ENCODE measurements at places on chromosomes 1 and 21.

DNA sequence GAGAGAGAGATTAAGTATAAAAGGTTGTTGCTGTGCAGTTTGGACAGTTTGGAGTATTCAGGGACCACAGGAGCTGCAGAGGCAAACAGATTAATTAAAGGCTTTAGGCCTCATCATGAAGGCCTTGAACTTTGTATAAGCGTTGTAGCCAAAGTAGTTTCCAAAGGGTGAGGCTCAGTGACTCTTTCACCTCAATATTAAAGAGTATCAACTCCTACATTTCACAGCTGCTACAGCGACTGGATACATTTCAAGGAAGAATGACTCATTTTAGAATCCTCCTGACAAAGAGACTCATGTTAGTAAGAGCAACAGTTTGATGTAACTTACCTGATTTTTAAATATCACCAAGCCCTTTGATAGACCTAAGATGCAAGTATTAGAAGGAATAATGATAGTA, 355.5 kb downstream of the HLX start:
- no peak for DNase-seq

- no peak for DNase-seq
These were observed 16.8 kb downstream of the HOOK1 start for GRCh38 chr1:59831529-59831928.

- no peak for DNase-seq
These were observed 1.9 kb downstream of the WDR26 start for GRCh38 chr1:224432672-224433040.

DNA sequence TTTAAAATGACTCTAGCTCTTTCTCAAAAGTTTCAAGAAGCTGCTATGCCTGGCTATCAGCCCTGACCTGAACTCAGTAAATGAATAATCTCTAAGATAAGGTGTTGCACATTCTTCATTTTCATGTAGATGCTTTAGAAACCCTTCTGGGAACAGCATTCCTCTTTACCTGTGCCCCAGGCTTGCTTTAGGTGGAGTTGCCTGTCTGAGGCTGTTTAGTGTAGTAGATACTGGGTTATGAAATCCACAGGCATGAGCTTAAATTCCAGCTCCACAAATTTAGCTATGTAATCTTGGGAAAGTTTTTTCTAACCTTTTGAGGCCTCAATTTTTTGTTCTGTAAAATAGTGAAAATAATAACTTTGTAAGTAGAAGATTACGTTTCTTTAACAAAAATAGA, 41.6 kb downstream of the ATP6V1G3 start:
- DNase-seq = no peak

DNA sequence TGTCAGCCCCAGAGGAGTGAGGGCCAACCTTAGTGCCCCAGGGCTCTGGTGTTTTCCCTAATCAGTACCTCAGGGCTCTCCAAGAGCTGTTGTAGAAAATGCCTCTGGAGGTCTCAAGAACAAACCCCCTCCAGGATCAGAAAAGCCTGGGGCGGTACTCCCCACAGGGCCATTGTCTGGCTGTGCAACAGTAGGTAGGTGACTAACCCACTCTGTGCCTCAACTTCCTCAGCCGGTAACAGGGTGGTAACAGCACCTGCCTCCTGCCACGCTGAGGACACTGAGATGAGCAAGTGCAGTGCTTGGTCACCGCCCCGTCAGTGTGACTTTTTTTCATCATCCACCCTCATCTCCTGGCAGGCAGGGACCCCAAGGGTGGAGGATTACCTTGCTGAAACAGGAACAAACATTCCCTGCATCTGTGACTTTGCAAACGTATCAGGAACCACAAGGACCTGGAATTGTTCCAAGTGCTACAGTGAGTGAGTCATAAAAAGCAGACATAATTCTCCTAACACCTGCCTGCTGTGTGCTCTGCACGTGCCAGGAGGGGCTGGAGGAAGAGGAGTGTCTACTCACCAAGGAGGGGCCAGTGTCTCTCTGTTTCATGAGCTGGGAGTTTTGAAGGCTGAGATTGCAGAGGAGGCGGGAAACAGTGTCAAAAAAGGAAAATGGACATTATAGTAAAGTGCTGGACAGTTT, 440.8 kb downstream of the NPHP4 start:
- DNase-seq = no peak

DNA sequence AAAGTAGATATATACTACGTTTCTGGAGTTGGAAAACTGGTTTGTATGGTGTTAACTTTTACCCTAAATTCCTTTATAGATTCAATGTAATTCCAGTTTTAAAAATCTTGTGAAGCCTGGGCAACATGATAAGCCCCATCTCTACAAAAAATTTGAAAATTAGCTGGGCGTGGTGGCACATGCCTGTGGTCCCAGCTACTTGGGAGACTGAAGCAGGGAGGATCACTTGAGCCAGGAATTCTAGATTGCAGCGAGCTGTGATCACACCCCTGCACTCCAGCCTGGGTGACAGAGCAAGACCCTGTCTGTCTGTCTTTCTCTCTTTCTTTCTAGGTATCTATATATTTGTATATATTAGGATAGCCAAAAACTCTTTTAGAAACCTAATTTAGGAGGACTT, 141.9 kb downstream of the CLEC20A start:
- DNase-seq = no peak

- DNase-seq = no peak
These were observed 57.5 kb downstream of the CASQ2 start for GRCh38 chr1:115710859-115711624.

DNA sequence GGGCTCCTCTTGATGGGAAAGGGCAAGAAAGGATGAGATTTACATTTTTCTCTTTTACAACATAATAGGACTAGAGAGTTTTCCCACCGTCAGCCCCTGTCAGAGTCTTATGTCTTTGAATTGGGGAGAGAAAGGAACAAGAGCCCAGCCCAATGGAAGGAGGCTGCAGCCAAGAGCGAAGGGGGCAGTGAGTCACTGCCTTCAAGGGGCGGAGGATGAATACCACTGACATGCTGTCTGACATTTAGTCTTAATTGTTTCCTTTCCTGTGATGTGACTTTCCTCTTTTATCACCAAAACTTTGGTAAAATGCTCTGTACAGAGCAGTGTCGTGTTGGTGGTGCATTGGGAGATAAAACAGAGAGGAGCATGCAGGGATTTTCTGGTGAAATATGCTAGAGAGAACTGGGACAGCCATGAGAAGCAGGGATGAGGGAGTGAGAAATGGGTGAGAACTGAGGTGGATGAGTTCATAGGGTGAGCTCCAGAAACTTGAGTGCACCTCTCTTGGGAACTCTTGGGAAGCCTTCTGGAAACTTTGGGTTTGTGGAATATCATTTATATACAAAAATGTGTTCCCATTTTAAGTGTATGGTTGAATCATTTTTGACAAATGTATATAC, 179.9 kb upstream of the FGGY start:
- peak; percentile 79 for DNase-seq

DNA sequence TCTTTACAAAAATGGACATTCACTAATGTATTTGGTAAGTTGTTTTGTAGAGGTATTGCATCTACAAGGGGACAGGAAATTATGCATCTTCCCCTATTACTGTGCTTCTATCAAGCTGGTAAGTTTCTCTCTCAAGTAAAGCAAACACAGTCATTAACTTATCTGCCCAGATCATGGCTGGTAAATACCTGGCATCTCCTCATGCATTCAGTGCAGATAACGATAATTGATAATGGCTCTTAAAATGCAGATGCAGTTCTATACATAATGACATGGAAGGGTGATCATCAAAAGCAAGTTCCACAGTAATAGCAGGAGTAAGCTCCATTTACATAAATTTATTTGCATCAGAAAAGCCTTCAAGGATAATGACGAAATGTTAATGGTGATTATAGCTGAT, 122.4 kb downstream of the SIPA1L2 start:
- no peak for DNase-seq

GRCh38 chr1:40783001-40783905, at the start of gene KCNQ4:
TSS of gene KCNQ4 (plus strand) at chr1:40783787. CDS start at chr1:40784094, 307 bp downstream.
- no peak for DNase-seq

DNA sequence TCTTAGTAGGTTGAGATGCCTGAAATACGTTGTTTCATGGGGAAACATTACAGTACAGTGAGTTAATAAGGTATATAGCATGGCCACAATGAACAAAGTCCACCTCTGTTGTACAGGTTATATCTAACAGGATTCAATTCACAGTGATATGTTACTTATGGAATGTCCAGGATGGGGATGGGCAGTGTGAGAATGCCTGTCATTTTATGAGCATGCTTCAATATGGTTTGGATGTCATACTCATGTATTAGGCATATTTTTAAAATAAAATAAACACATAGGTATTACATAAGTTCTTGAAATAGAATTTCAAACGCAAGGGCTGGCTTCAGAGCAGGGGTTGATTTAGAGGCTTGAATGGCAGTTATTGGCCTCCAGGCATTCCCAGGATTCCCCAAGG, 6.1 kb upstream of the PHLDA3 start:
- DNase-seq = no peak

GRCh38 chr1:37741130-37741529, 23.8 kb downstream of the EPHA10 start:
- no peak for DNase-seq

DNA sequence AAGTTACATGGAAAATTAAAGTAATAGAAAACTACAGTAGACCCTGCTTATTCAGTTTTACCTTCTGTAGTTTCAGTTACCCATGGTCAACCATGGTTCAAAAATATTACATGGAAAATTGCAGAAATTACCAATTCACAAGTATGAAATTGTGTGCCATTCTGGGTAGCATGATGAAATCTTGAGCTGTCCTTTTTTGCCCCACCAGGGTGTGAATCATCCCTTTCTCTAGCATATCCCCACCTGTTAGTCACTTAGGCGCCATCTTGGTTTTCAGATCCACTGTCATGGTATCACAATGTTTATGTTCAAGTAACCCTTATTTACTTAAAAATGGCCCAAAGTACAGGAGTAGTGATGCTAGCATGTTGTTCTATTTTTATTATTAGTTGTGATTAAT, 3.5 kb upstream of the LRIF1 start:
- DNase-seq = no peak

DNA sequence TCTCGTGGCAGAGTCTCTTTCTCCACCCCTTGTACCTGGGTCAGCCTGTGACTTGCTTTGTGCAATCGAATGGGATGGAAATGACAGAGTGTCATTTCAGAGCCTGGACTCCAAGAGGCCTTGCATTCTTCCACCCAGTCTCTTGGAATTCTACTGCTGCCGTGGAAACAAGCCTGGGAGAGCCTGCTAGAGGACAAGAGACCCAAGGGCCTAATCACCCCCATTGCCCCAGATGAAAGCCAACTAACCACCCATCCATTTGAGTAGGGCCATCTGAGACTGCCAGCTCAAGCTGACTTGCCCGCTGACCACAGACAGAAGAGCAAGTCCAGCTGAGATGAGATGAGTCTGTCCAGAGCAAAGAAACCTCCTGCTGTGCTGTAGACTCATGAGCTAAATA, 201.6 kb downstream of the PTPRU start:
- no peak for DNase-seq

- no peak for DNase-seq
These were observed 812.7 kb downstream of the PLA2G4A start for GRCh38 chr1:187641463-187641862.

GRCh38 chr1:9442278-9442846, 96.9 kb upstream of the SLC25A33 start:
- no peak for DNase-seq

DNA sequence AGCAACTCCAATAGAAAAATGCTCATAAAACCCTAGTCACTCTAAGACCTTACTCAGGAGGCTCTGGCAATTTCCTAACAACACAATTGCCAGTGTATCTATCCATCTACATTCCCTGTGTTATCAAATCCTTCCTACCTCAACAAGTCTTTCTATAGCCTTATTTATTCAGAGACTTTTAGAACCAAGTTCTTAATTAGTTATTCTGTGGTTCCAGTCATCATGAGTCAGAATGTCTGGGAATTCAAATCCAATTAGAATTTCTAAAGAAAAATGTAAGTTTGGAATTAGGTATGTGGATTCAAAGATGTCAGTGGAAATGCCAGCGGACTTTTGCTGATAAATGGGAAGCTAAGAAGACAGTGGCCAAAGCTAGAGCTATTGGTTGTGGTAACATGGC, 302.6 kb upstream of the C1orf87 start:
- no peak for DNase-seq

- peak; percentile 59 for DNase-seq
These were observed 60.8 kb downstream of the FASLG start for GRCh38 chr1:172719694-172720138.

DNA sequence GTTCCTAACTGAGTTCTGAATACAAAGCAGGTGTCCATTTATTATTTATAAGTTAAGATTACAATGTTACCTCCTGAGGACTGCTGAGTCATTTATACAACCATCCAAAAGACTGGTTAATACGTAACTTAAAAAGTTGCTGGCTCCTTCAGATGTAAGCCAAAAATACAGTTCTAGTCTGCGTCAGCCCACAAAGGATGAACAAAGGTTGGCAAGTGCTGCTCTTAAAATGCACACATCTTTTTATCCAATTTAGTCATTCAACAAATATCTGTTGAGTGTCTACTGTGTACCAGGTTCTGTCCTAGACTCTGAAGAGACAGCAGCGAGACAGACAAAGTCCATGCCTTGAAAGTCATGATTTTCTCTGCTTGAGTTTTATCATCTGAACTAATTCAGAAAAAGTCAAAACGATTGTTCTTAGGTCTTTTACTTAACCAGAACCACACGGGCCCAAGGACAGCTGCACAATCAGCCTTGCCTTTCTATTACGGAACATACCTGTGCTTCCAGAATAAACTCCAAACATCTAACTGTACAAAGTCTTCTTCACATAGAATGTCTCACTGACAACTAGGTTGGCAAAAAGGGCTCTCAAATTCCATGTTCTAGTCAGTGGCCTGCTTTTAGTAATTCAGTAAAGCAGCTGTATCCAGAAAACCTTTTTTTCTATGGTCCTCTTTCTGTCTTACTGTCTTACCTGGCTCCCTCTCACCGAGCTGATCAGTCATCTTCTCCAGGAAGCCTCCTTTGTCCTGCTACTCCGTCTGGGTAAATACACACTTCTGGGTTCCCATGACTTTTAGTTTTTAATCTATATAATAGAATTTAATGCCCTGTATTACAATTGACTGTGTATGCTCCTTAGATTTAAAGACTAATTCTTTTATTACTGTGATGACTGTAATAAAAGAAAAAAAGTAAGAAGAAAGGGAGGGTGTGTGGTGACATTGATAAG, 15.5 kb upstream of the CNN3 start:
- DNase-seq = no peak

DNA sequence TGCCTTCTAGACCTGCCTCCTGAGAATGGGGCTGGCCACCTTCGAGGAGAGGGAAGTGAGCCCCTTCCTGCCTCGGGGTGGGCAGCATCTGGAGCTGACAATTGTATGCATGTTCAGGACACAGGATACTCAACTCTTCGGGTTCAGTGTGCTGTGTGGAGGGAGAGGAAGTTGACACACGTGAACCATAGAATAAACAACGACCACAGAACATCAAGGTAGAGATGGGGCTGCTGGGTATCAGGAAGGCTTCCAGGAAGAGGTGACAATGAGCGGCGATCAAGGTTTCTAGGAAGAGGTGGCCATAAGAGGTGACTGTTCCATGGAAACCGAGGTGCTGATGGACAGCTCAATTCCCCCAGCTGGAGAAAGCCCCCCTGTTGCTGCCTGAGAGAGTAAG, 22.0 kb downstream of the UBIAD1 start:
- DNase-seq = no peak

DNA sequence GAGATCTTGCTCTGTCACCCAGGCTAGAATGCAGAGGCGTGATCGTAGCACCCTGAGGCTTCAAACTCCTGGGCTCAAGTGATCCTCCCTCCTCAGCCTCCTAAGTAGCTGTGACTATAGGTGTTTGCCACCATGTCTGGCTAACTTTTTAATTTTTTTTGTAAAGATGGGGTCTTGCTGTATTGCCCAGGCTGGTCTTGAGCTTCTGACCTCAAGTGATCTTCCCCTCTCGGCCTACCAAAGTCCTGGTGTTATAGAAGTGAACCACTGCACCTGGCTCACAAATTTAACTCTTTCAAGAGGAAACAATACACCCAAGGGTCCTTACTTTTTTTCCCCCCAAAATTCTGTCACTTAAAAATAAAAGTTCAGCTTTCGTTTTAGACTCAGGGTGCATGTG, 62.3 kb downstream of the GALNT2 start:
- no peak for DNase-seq
